Astrocyte of the spinal cord (primary cell): ENCODE measurements at places on chromosomes 16 and 17.

GRCh38 chr17:48486557-48486956 lies 44.3 kb downstream of the HOXB1 start:
- DNase-seq = peak; percentile 99

GRCh38 chr16:79053577-79053976 lies 547.0 kb downstream of the MAF start:
- DNase-seq = no peak

GRCh38 chr17:82053130-82053529 lies 1.4 kb downstream of the GPS1 start:
- DNase-seq = no peak

DNA sequence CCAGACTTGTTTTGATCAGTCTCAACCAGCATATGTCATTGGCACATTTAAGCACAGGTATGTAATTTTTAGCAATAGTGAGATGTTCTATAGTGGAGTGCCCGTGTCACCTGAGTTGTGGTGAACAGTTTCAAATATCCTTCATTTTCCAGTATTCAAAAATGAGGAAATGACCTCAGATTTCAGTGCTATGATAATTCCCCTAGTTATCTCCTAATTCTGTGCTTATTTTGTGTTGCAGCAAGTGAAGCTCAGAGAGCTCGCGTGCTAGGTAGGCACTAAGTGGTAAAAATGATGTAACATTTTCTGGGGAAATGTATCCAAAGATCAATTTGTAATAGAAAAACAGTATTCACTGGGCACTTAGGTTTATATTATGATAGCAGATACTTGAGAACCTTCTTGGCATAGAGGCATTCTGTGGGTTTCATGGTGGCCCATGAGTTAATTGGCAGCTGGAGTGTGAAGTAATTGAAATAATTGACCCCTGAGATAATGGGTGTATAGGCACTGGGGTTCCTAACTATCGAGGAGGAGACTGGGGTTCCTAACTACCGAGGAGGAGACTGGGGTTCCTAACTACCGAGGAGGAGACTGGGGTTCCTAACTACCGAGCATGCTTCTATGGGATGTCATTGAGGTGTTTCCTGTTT lies 159.1 kb downstream of the PRKCA start:
- no peak for DNase-seq
